ENCODE measurements at places on chromosomes 5 and 9. TPM values are rescaled to one million over a fixed set of nuclear protein-coding genes. Genes with fewer than 3 reads are reported as not detected.

Gene ALDH7A1
- 37.8 TPM for total RNA-seq

Gene PCDHA10
- total RNA-seq: under 0.01 TPM

Gene RAB3C
- total RNA-seq: not detected

Gene RMND5B
- total RNA-seq: 21.4 TPM

Gene C9orf72
- 11.4 TPM for total RNA-seq

Gene TAF1L
- under 0.01 TPM for total RNA-seq

Gene ANKRD18A
- not detected for total RNA-seq

Gene NEUROG1
- total RNA-seq: not detected

Gene SMC2
- total RNA-seq: 23.0 TPM

Gene DBH
- total RNA-seq: not detected

Gene PRLR
- total RNA-seq: 0.34 TPM

Gene SPATA31C1
- not detected for total RNA-seq

Gene NUTM2G
- total RNA-seq: not detected

Gene LPAR1
- 0.62 TPM for total RNA-seq

Gene IGIP
- total RNA-seq: 3.1 TPM

Gene FKBP15
- 38.3 TPM for total RNA-seq

Gene LEAP2
- total RNA-seq: 0.77 TPM

Gene IL9
- not detected for total RNA-seq

Gene OTP
- total RNA-seq: not detected

Gene PLAC8L1
- total RNA-seq: not detected

Gene NPR3
- total RNA-seq: 0.31 TPM

Gene MEGF10
- not detected for total RNA-seq

Gene MRPS30
- total RNA-seq: 126 TPM

Gene PCDHA12
- total RNA-seq: not detected

Gene NSMF
- total RNA-seq: 25.5 TPM

Gene PFN3
- not detected for total RNA-seq

Gene DDX4
- total RNA-seq: under 0.01 TPM

Gene EHMT1
- 40.7 TPM for total RNA-seq

Gene PDE6A
- not detected for total RNA-seq
